ELF-1 (cell line): ENCODE measurements at places on chromosomes 1 and 21.
A peak's percentile ranks its signal among the peaks of the same experiment; 100 is the strongest.

DNA sequence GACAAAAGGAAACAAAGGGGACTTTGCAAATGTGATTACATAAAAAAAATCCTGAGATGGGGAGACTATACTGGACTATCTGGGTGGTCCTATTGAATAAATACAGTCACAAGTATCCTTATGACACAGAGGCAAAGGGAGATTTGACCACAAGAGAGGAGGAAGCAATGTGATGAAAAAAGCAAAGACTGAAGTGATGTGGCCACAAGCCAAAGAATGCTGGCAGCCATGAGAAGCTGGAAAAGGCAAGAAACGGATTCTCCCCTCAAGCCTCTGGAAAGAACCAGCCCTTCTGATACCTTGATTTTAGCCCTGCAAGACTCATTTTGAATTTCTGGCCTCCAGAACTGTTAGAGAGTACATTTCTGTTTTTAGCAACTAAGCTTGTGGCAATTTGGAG, 36.4 kb downstream of the OLFML2B start:
- no peak for DNase-seq

DNA sequence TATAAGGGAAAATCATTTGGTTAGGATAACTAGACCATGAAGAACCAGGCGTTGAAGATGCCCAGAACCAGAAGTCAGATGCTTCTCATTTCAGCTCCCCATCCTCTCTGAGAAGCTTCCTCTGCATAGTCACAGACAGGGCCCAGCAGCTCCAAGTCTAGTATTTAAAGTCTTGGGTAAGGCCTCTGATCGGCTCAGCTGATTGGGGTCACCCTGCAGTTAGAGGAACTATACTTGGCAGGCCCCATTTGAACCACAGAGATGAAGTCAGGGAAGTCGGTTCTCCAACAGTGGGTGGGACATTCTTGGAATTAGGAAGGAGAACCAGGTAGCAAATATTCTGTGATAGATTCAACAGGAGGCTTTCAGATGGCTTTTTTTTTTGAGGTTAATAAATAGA, 48.3 kb downstream of the SLC22A15 start:
- DNase-seq = no peak

GRCh38 chr1:156862584-156862983, 1.9 kb downstream of the NTRK1 start:
- DNase-seq = no peak

GRCh38 chr21:26130249-26130881, 40.2 kb downstream of the APP start:
- DNase-seq = no peak

GRCh38 chr1:17679856-17680255, 75.3 kb upstream of the ACTL8 start:
- DNase-seq = no peak

DNA sequence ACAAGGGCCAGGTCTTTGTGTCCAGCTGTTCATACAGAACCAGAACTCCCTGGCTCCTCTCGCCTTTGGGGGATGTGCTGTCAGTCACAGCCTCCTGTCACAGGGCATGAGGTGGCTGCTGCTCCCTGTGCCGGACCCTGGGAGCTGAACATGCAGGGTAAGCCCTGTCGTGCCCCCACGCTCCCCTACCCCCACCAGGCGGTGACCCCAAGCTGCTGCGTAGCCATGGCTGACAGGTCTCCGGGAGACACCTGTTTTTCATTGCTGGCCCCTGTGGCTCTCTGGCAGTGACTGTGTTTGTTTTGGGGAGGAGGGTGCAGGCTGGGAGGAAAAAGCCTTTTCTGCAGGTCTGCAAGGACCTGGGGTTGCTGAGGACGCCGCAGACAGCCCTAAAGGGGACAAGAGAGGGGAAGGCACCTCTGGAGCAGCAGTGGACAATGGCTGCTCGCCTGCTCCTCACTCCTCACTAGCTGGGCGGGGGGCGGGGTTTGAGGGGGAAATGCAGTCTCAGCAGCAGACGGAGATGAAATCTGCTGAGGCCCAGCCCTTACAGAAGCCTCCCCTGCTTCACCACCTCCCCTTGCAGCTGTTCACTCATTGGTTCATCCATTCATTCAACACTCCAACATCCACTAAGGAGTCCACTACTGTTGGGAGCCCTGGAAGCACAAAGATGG, 81.4 kb downstream of the TRABD2B start:
- no peak for DNase-seq

DNA sequence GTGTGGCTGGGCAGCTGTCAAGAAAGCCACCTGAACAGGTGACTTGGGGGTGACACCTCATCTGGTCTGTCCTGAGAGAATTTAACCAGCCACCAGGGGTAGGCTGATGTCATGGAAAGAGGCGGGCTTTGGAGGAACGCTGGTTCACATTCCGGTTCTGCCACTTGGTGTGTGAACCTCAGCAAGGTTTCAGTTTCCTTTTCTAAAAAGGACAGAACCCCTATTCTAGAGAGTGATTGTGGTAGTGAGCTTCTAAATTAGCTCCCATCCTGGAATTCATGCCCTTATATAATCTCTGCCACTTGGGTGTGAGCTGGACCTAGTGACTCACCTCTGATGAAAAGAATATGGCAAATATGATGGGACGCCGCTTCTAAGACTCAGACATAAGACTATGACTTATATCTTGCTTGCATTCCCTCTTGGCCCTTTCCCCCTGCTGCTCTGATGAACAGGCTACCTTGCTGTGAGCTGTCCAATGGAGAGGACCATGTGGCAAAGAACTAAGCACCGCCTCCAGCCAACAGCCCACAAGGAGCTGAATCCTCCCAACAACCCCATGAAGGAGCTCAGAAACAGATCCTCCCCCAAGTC, 332.1 kb downstream of the RRAGC start:
- peak; percentile 57 for DNase-seq

GRCh38 chr1:224727351-224728289, 111.5 kb downstream of the CNIH3 start:
- DNase-seq = no peak

GRCh38 chr1:165592945-165593823, 37.9 kb upstream of the MGST3 start:
- DNase-seq = peak; percentile 73

DNA sequence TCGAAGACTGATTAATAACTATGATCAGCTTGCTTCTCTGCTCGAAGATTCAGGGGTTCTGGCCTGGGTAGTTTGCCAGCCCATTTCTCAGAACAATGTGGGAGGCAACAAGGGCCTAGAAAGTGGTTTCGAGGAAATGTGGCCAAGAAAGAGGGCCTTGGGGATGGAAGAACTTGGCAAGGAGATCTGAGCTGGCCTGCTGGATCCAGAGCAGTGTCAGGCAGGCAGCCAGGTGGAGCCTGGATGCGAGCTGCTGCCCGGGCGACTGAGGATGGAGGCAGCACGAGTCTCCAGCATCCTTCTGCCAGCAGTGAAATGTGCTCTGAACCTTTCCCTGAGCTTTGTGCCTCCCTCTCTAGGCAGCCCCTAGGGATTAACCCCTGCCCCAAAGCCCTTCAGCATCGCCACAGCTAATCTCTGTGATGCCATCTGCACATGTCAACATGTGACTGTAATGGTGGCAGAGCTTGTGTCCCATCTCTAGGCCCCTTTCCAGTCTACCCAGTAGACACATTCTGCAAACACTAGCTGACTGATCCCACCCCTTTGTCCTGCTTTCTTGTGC, 61.0 kb upstream of the NEK2 start:
- DNase-seq = no peak

DNA sequence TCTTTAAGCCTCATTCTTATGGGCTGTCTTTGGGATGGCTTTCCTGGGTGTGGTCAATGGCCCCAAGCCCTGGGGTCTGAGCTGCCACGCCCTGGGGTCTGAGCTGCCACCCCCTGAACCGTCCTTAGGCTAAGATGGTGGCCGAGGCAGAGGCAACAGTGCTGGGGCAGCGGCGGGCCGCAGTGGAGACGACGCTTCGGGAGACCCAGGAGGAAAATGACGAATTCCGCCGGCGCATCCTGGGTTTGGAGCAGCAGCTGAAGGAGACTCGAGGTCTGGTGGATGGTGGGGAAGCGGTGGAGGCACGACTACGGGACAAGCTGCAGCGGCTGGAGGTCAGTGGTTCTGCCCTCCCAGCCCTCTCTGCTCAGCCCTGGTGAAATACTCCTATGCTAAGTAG, 10.3 kb upstream of the TUFT1 start:
- DNase-seq = no peak

- DNase-seq = no peak
These were observed 1003.0 kb upstream of the NCAM2 start for GRCh38 chr21:19995253-19995652.

DNA sequence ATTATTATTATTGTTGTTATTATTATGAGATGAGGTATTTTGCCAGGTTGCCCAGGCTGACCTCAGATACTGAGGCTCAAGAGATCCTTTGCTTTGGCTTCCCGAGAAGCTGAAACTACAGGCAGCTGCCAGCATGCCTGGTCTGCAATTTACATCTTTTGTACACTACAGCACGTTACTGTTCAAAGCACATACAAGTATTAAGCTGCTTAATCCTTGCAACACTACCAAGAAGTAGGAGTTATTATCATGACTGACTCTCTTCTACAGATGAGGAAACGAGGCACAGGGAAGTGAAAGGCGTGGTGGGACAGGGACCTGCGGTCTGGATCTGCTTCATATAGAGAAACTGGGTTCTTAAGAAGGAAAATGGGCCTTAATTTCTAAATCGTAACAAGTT, 11.6 kb downstream of the ERG start:
- DNase-seq = no peak

- DNase-seq = no peak
These were observed 62.8 kb upstream of the UBE2U start for GRCh38 chr1:64140596-64140995.

- no peak for DNase-seq
These were observed 653.3 kb downstream of the LTN1 start for GRCh38 chr21:28339403-28339802.
